ENCODE measurements at places on chromosomes 2 and 18. TPM values are rescaled to one million over a fixed set of nuclear protein-coding genes. Genes with fewer than 3 reads are reported as not detected.

DNAJC5G gene
- 0.44 TPM for total RNA-seq

GRCh38 chr2:53235836-53236582, 531.6 kb upstream of the CHAC2 start:
- no peak for DNase-seq

GRCh38 chr2:182541268-182541667, 114.4 kb upstream of the PDE1A start:
- peak; percentile 20 for DNase-seq

XIRP2 gene
- not detected for total RNA-seq

DNA sequence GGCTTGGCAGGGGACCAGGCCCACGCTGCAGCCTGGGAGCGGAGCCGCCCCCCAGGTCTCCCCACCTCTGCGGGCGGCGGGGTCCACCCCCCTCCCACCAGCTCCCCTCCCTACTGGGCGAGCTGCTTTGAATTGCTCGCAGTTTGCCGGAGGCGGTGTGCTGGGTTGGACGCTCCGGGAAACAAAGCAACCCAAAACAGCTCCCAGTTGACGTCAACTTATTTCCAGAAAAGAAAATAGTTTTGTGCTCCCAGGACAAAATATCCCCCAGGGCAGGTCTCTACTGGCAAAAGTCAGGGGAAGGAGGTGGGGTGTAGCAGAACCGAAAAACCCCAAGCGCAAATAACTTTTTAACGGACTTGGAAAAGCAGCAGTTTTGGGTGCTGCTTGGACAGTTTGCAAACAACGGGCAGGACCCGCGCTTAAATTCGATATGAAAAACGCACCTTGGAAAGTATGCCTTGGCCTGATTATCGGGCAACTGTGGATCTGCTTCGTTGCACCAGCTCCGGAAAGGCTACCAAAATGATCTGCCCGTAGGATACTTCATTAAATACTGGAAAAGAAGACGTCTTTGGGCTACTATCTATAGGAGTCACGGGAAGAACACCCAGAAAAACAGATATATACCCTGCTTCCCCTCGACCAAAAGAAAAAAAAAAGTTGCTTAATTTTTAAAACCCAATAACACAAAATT, 2.8 kb upstream of the KCTD1 start:
- DNase-seq = no peak

DNA sequence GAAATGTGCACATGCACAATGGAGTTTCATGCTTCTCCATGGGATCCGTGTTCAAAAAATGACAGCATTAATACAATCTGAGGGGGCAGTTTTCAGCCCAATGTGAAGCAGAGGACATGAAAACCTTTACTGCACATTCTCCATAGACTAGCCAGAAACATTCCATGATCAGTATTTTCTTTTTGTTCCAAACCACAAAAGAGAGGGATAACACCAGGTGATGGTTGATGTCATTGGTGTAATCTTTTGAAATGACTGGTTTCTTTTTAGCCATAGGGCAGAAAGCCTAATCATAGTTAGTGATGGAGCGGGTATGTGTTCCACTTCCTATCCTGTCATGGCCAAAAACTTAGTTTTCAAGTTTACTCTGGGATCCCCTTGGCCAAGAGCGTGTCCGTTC, 1.8 kb upstream of the KYNU start:
- DNase-seq = no peak

VIL1 gene
- not detected for total RNA-seq

- peak; percentile 67 for DNase-seq
Observed at GRCh38 chr18:45837283-45838070, 12.0 kb downstream of the SIGLEC15 start.
